GM03348 (cell line): ENCODE measurements at places on chromosomes 16 and 17.

GRCh38 chr17:17783116-17783824, 53.5 kb downstream of the SREBF1 start:
- peak; percentile 61 for DNase-seq

- peak; percentile 45 for DNase-seq
Measured at GRCh38 chr16:4511441-4512082, 27.0 kb downstream of the CDIP1 start.

DNA sequence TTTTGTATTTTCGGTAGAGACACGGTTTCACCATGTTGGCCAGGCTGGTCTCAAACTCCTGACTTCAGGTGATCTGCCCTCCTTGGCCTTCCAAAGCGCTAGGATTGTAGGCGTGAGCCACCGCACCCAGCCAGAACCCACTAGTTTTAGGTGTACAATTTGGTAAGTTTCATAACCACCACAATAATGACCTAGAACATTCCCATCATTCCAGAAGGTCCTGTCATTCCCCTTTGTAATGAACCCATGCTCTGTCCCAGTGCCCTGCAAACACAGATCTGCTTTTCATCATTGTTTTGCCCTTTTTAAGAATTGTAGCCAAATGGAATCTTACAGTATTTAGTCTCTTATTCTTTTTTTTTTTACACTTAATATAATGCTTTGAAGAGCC, 35.6 kb upstream of the IRF8 start:
- DNase-seq, result no peak

DNA sequence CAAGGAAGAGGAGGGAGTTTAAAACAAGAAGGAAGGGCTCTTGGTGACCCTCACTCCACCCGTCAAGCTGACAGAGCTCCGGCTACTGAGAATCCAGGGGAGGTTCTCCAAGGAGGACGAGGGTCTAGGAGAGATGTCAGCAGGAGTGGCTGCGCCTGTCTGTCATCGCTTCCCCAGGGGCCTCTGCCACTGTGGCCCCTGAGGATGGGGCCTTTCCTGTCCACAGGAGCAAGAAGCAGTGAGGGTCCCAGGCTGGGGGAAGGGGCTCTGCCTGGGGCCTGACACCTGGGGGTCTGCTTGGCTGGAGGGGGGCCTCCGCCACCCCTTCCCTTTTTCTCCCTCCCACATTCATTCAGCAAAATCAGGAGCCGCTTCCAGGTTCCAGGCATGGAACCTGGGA, 66.5 kb upstream of the TNRC6C start:
- DNase-seq, result no peak

GRCh38 chr17:4908711-4909496, 6.0 kb upstream of the CHRNE start:
- peak; percentile 95 for DNase-seq

DNA sequence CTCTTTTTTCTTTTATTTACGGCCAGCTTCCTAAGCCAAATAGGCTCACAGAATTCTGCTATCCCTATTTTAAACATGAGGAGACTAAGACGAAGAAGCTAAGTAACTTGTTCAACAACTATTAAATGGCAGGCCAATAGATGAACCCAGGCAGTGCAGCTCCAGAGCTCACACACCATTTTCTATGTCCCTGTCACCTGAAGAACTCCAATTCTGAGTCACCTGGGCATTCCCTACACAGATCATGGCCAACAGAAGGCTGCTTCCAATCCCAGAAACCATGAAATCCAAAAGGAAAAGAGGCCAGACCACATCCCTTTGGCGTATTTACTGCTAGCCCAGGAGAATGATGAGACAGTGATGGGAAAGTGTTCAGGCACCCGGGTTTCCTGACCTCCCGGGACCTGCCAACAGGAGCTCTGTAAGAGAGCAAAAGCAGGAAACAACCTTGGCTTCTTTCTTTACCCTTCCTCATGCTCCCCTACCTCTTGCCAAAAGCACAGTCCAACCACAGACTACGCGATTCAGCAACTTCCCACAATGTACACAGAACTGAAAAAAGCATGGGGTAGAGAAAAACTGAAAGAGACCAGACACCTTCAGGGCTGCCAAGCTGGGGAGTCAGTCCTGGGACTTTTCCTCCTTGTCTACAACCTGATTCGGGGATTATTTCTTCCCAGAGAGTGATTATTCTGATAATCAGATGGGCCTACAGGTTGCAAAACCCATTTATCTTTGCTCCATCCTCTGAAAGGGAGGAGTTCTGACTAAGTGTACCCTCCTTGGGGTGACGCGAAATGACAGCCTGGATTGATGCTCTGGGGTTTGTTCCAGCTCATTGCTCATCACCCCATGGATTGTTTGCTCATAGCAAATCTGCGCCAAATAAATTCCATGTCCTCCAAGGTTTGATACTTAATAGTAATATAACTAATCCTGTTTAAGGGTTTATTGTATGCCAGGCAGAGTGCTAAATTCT, 47.8 kb upstream of the HAS3 start:
- DNase-seq, result peak; percentile 89

DNA sequence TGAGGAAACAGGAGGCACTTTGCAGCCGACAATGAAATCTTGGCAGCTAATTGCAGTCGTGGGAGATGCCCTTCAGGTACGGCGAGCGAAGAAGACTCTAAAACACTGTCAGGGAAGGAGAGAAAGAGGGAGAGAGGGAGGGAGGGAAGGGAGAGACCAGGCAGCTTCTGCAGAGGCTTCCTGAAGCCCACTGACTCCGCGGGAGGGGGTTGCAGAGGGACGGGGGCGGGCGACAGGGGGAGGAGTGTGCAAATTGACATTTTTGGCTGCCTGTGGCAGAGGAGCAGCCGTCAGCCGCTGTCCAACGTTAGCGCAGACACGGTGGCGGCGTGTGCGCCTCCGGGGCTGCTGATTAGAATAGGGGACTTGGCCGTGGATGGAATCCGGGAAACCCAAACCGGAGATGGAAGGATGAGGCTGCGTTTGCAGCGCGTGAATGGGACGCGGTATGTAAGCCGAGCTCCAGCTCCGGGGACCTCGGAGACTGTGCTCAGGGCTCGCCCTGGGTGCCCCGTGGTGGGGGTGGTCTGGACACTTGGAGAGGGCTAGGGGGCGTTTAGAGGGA, 849.1 kb upstream of the RBFOX1 start:
- no peak for DNase-seq

DNA sequence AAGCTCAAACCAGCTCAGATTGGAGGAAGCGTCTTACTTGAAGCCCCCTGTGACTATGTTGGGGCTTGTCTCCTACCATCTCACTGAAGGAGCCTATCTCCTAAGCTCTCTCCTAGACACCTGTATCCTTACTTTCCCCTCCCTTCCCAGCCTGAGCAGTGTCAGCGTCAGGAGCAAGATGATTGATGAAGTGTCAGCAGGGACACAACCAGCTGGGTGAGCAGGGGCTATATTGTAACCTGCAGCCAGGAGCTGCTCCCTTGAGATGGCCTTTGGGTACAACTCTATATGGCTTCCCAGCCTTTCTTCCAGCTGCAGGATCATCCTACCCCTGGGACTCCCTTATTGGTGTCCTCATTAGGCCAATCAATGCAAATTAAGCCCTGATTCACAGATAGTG, 83.2 kb upstream of the HSBP1 start:
- DNase-seq, result no peak
